H9 (cell line): ENCODE measurements at places on chromosomes 7 and 10. TPM values are rescaled to one million over a fixed set of nuclear protein-coding genes. Genes with fewer than 3 reads are reported as not detected.

NPC1L1 gene
- total RNA-seq, result 0.07 and 0.11 TPM in 2 replicates

DNA sequence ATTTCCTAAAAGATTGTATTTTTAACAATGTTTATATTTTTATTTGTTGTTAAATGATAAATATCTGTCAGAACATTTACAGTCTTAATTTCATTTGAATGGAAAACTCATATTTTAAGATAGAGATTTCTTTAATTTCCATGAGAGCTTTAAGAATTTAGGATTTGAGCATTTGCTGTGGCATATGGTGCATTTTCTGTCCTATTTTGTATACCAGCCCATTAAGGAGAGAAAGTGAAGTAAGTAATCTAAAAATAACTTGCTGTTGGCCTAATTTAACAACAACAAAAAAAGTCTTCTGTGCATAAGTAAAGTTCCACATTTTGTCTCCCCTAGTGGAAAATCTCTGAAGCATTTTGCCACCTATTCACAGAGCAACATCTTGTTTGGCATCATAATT, 190.9 kb upstream of the PPP1R3A start:
- no peak overlapping the region for H3K4me3 ChIP-seq
- no peaks in the 10 kb centered on the region for H3K36me3 ChIP-seq
- H3K4me1 ChIP-seq, result no peaks in the 10 kb centered on the region
- no peak for DNase-seq
- H3K27me3 ChIP-seq, result no peaks in the 10 kb centered on the region

NME8 gene
- 0.33 TPM in 1 of 2 replicates, not detected in the other for total RNA-seq

DNA sequence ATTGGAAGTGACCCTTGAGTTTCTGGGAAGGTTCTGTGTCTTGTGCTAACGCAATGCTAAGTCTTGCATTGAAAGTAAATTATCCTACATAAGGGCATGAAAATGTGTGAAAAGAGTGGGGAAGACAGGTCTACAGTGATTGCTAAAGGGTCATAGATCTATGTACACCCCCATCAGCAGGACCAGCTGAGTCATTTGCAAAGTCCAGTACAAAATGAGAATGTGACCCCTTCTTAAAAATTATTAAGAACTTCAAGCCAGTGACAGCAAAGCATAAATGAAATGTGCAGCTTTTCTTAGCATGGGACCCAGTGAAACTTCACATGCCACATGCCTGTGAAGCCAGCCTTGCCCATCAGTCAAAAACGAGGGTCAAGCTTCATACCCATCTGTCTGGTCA, 640.7 kb upstream of the MKI67 start:
- no peaks in the 10 kb centered on the region for H3K4me1 ChIP-seq
- H3K27me3 ChIP-seq, result no peaks in the 10 kb centered on the region
- DNase-seq, result no peak
- H3K27ac ChIP-seq, result no peak overlapping the region

SPDYE6 gene
- not detected in 2 replicates for total RNA-seq

C10orf62 gene
- total RNA-seq, result 0.31 TPM in 1 of 2 replicates, not detected in the other

CYP2C19 gene
- total RNA-seq, result not detected in 2 replicates

NPTX2 gene
- total RNA-seq, result 8.1 and 8.4 TPM in 2 replicates

DNA sequence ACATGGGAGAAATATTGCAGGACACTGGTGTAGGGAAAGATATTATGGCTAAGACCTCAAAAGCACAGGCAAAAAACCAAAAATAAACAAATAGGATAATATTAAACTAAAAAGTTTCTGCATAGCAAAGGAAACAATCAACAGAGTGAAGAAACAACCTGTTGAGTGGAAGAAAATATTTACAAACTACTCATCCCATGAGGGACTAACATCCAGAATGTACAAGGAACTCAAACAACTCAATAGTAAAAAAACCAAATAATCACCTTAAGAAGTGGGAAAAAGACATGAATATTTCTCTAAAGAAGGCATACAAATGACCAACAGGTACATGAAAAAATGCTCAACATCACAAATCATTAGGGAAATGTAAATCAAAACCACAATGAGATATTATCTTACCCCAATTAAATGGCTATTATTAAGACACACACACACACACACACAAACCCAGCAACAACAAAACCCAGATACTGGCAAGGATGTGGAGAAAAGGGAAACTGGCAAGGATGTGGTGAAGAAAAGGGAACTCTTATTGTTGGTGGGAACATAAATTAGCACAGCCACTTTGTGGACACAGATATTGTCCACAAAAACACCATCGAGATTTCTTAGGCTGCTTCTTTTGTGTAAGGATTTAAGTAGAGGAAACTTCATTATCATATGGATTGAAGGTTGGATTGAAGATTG, 9.8 kb upstream of the RAB18 start:
- H3K4me3 ChIP-seq, result no peak overlapping the region
- no peak overlapping the region for H3K27ac ChIP-seq
- no peaks in the 10 kb centered on the region for H3K4me1 ChIP-seq
- peaks cover 10% of the 10 kb centered on the region for H3K36me3 ChIP-seq

GRCh38 chr7:102830197-102830596, 81.4 kb downstream of the FAM185A start:
- H3K27me3 ChIP-seq, result no peaks in the 10 kb centered on the region
- no peak overlapping the region for H3K4me3 ChIP-seq
- no peak for DNase-seq
- no peaks in the 10 kb centered on the region for H3K4me1 ChIP-seq

NAT16 gene
- total RNA-seq, result 0.50 and 0.88 TPM in 2 replicates
